ENCODE measurements at places on chromosomes 11 and 22. TPM values are rescaled to one million over a fixed set of nuclear protein-coding genes. Genes with fewer than 3 reads are reported as not detected.

FOLR2 gene
- not detected for total RNA-seq

BARX2 gene
- total RNA-seq: not detected

SYT13 gene
- total RNA-seq: not detected

CAVIN3 gene
- total RNA-seq: 148 TPM

ANGPTL5 gene
- not detected for total RNA-seq

THY1 gene
- 786 TPM for total RNA-seq

OR51E1 gene
- not detected for total RNA-seq

MS4A6A gene
- not detected for total RNA-seq

PKDREJ gene
- not detected for total RNA-seq

DEFB131B gene
- not detected for total RNA-seq

CTTN gene
- 364 TPM for total RNA-seq

CYTH4 gene
- total RNA-seq: not detected

SMTNL1 gene
- not detected for total RNA-seq

FJX1 gene
- 48.2 TPM for total RNA-seq

P2RY2 gene
- 0.17 TPM for total RNA-seq

FREY1 gene
- not detected for total RNA-seq

DAGLA gene
- 3.8 TPM for total RNA-seq

UCP2 gene
- total RNA-seq: 9.2 TPM

TUBA8 gene
- total RNA-seq: 0.34 TPM

SPTBN2 gene
- total RNA-seq: 0.27 TPM

LYVE1 gene
- total RNA-seq: not detected
